DND-41 (cell line): ENCODE measurements at places on chromosomes 6 and 20.
A peak's percentile ranks its signal among the peaks of the same experiment; 100 is the strongest.

DNA sequence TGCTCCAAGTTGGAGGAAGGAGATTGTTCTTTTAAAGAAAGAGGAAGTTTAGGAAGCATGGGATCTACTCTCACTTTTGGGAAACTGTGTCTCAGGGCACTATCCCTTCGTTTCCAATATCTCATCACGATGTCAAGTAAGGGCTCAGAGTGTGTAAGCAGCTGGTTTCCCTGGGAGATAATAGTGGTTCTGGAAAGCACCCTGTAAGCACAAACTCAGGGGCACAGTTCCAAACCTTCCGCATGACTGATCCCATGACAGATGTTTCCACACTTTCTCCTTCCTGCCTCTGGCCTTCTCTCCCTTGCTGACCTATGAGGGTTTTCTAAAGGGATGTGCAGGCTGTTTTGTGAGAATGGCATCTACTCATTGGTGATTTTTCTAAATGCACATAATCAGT is 33.9 kb downstream of the ADTRP start:
- H3K4me3 ChIP-seq, result no peak overlapping the region
- no peaks in the 10 kb centered on the region for H3K4me1 ChIP-seq
- no peak for DNase-seq

DNA sequence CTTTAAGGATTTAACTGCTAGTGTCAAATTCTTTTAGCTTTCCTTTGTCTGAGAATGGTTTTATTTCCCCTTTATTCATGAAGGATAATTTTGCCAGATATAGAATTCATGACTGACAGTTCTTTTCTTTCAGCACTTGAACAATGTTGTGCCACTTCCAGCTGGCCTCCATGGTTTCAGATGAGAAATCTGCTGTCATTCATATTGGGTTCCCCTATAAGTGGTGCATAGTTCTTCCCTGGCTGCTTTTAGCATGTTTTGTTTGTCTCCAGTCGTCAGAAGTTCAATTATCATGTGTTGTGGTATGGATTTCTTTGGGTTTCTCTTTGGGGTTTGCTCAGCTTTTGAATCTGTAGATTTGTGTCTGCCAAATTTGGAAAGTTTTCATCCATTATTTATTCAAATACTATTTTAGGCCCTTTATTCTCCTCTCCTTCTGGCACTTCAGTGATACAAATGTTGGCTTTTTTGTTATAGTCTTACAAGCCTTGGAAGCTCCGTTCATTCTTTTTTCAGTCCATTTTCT is 76.3 kb upstream of the TGM3 start:
- peaks cover 7% of the 10 kb centered on the region for H3K27me3 ChIP-seq
- H3K4me1 ChIP-seq, result no peaks in the 10 kb centered on the region
- no peak for DNase-seq
- no peak overlapping the region for H3K27ac ChIP-seq
- H3K4me3 ChIP-seq, result no peak overlapping the region

- no peaks in the 10 kb centered on the region for H3K36me3 ChIP-seq
- H3K4me3 ChIP-seq, result no peak overlapping the region
- peaks cover 23% of the 10 kb centered on the region for H3K27me3 ChIP-seq
- no peak for DNase-seq
These were observed 2.4 kb downstream of the SNAI1 start for GRCh38 chr20:49985157-49985556.

GRCh38 chr6:25237579-25237978 is 41.6 kb upstream of the CARMIL1 start:
- H3K4me1 ChIP-seq, result no peaks in the 10 kb centered on the region
- DNase-seq, result no peak
- H3K36me3 ChIP-seq, result no peaks in the 10 kb centered on the region
- H3K27me3 ChIP-seq, result no peaks in the 10 kb centered on the region
- H3K4me3 ChIP-seq, result no peak overlapping the region

DNA sequence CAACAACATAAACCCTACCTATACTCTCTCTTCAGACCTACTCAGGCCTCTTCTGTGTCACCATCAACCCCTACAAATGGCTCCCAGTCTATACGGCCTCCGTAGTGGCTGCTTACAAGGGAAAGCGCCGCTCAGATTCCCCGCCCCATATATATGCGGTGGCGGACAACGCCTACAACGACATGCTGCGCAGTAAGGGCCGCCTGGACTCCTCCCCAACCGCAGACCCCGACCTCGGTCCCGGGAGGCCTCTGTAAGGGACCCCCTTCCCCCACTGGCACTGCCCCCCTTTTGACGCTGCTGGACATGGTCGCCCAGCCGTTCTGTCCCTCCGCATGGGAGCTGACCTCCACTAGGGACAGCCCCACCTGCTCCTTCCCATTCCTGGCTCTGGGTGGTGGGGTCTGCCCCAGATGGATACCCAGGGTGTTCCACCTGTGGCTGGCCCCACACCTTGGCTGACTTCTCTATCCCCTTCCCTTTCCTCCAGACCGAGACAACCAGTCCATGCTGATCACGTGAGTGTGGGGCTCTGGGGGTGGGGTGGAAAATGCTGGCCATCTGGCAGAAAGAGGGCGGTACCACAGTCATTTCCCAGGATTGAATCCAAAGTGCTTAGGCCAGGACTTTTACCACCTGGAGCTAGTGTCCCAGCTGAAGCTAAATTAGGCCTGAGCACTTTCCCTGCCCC is 25.0 kb downstream of the MYH7B start:
- DNase-seq, result no peak
- no peak overlapping the region for H3K4me3 ChIP-seq
- no peaks in the 10 kb centered on the region for H3K36me3 ChIP-seq
- H3K27me3 ChIP-seq, result no peaks in the 10 kb centered on the region
- no peaks in the 10 kb centered on the region for H3K4me1 ChIP-seq
- H3K27ac ChIP-seq, result no peak overlapping the region

GRCh38 chr6:136716917-136717715 is 75.2 kb downstream of the MAP3K5 start:
- no peaks in the 10 kb centered on the region for H3K27me3 ChIP-seq
- no peak for DNase-seq
- no peak overlapping the region for H3K27ac ChIP-seq
- H3K4me1 ChIP-seq, result no peaks in the 10 kb centered on the region
- no peak overlapping the region for H3K4me3 ChIP-seq

DNA sequence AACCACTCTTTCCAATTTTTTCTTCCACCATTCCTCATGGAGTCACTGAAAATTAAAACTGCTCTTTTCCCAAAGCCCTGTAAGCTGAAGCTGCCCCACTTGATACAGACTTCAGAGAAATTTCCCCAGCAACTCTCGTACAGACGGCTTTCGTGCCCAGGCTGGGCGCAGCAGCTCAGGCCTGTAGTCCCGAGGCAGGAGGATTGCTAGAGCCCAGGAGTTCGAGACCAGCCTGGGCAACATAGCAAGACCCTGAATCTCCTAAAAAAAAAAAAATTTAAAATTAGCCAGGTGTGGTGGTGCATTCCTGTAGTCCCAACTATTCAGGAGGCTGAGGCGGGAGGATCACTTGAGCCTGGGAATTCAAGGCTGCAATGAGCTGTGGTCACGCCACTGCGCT is 6.6 kb downstream of the PPDPF start:
- H3K36me3 ChIP-seq, result peaks cover 15% of the 10 kb centered on the region
- no peak overlapping the region for H3K4me3 ChIP-seq
- no peak overlapping the region for H3K27ac ChIP-seq
- H3K27me3 ChIP-seq, result no peaks in the 10 kb centered on the region
- peaks cover 4% of the 10 kb centered on the region for H3K4me1 ChIP-seq

DNA sequence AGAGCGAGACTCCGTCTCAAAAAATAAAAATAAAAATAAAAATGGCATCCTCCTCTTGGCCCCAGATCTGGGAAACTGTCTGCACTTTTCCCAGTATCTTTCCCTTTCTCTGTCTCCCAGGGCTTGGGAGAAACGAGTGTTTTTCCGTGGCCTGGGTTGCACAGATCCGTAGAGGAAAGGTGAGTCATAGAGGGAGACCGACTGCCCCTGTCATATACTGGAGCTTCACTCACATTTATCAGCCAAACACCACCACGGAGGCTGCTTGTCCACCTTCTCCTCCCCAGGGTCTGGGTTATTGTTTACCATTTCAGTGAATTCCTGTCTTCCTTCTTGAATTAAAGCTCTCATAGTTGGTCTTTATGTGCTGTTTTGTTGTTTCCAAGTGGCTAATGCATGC is 31.9 kb upstream of the EIF2S2 start:
- no peaks in the 10 kb centered on the region for H3K27me3 ChIP-seq
- no peak for DNase-seq
- H3K27ac ChIP-seq, result no peak overlapping the region

- DNase-seq, result no peak
- peaks cover 21% of the 10 kb centered on the region for H3K27me3 ChIP-seq
- peak overlapping the region; percentile 82 for H3K27ac ChIP-seq
- H3K36me3 ChIP-seq, result peaks cover 30% of the 10 kb centered on the region
- no peak overlapping the region for H3K4me3 ChIP-seq
These were observed 5.3 kb downstream of the CDKN1A start for GRCh38 chr6:36683656-36684446.

GRCh38 chr20:4656491-4656890 is 65.2 kb upstream of the PRND start:
- DNase-seq, result no peak
- no peaks in the 10 kb centered on the region for H3K4me1 ChIP-seq
- H3K4me3 ChIP-seq, result no peak overlapping the region
- H3K36me3 ChIP-seq, result no peaks in the 10 kb centered on the region
- no peak overlapping the region for H3K27ac ChIP-seq

DNA sequence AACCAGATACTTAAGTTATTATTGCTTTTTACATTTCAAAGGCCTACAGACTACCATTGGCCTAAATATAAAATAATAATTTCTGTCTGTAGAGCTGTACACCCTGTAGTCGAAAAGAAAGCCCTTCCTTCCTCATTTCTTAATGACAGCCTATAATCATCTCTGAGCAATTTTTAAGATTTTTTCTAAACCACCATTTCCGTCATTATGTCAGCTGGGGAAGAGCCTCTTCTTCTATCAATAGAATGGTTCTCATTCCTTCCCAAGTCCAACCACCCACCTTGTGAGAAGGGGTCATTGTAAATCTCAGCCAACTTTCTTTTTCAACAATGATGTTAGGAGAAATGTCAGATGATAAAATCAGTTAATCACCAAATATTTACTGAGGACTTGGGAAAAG is 91.8 kb downstream of the PLEKHG1 start:
- H3K4me3 ChIP-seq, result no peak overlapping the region
- DNase-seq, result no peak
- H3K36me3 ChIP-seq, result no peaks in the 10 kb centered on the region
- H3K4me1 ChIP-seq, result no peaks in the 10 kb centered on the region
- no peaks in the 10 kb centered on the region for H3K27me3 ChIP-seq
- no peak overlapping the region for H3K27ac ChIP-seq

GRCh38 chr20:62010551-62011402 is 54.9 kb downstream of the TAF4 start:
- peak; percentile 57 for DNase-seq
- H3K27me3 ChIP-seq, result no peaks in the 10 kb centered on the region
- no peak overlapping the region for H3K27ac ChIP-seq
- H3K4me3 ChIP-seq, result no peak overlapping the region
- H3K36me3 ChIP-seq, result peaks cover 89% of the 10 kb centered on the region
- H3K4me1 ChIP-seq, result no peaks in the 10 kb centered on the region

- H3K27ac ChIP-seq, result no peak overlapping the region
- no peaks in the 10 kb centered on the region for H3K4me1 ChIP-seq
- no peak for DNase-seq
- no peaks in the 10 kb centered on the region for H3K27me3 ChIP-seq
- H3K4me3 ChIP-seq, result no peak overlapping the region
- peaks cover 75% of the 10 kb centered on the region for H3K36me3 ChIP-seq
These were observed 77.1 kb downstream of the DHX35 start for GRCh38 chr20:39039261-39039660.

- no peak for DNase-seq
- H3K4me3 ChIP-seq, result no peak overlapping the region
- H3K4me1 ChIP-seq, result peaks cover 36% of the 10 kb centered on the region
These were observed 41.4 kb downstream of the HBS1L start for GRCh38 chr6:135013211-135013610.

DNA sequence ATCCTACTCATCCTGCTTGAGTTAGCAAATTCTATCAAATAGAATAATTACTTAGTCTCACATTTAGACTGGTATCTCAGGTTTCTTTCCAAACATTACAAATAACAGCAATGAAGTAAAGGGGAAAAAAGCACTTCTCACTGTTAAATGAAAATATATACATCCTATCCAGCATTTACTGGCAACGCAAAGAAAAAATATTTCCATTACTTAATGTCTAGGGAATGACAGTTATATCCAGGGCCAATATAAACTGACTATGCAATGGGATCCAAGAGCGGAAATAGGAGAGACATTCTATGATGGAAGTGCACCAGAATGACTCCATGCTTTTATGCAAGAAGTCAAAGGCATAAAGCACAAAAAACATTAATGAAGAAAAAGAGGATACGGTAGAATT is 60.3 kb downstream of the ME1 start:
- no peaks in the 10 kb centered on the region for H3K27me3 ChIP-seq
- no peaks in the 10 kb centered on the region for H3K4me1 ChIP-seq
- H3K27ac ChIP-seq, result no peak overlapping the region
- no peaks in the 10 kb centered on the region for H3K36me3 ChIP-seq

DNA sequence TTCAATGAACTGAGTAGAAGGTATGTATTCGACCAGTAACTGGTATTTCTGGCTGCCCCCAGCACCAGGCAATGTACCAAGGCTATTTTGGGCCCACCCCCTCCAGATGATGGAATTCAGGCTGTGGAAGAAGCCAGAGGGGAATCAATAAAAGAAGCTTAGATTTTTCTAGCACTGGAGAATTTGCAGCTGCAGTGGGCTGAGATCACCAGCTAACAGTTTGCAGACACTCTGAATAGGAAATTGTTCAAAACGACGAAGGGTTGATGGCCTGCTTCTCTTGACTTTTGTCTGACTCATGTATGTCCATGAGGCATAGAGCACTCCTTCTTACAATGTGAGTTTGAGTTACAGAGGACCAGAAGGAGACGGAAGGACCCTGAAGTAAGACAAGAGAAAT is 32.4 kb upstream of the FBXO9 start:
- no peak overlapping the region for H3K27ac ChIP-seq
- H3K4me1 ChIP-seq, result no peaks in the 10 kb centered on the region
- H3K27me3 ChIP-seq, result no peaks in the 10 kb centered on the region
- DNase-seq, result no peak
- peaks cover 81% of the 10 kb centered on the region for H3K36me3 ChIP-seq

DNA sequence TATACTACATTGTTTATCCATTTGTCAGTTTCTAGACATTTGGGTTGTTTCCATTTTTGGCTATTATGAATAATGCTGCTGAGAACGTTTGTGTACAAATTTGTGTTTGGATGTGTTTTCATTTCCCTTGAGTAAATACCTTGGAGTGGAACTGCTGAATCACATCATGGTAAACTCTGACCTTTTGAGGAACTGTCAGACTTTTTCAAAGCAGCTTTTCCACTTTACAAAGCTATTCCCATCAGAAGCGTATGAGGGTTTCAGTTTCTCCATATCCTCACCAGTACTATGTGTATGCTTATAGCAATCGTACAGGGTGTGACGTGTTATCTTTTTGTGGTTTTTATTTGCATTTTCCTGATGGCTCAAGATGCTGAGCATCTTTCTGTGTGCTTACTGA is 103.7 kb downstream of the MYO6 start:
- no peaks in the 10 kb centered on the region for H3K36me3 ChIP-seq
- DNase-seq, result no peak
- H3K4me3 ChIP-seq, result no peak overlapping the region
- H3K27me3 ChIP-seq, result no peaks in the 10 kb centered on the region
- no peak overlapping the region for H3K27ac ChIP-seq
